ENCODE measurements at places on chromosomes 6 and 20.

DNA sequence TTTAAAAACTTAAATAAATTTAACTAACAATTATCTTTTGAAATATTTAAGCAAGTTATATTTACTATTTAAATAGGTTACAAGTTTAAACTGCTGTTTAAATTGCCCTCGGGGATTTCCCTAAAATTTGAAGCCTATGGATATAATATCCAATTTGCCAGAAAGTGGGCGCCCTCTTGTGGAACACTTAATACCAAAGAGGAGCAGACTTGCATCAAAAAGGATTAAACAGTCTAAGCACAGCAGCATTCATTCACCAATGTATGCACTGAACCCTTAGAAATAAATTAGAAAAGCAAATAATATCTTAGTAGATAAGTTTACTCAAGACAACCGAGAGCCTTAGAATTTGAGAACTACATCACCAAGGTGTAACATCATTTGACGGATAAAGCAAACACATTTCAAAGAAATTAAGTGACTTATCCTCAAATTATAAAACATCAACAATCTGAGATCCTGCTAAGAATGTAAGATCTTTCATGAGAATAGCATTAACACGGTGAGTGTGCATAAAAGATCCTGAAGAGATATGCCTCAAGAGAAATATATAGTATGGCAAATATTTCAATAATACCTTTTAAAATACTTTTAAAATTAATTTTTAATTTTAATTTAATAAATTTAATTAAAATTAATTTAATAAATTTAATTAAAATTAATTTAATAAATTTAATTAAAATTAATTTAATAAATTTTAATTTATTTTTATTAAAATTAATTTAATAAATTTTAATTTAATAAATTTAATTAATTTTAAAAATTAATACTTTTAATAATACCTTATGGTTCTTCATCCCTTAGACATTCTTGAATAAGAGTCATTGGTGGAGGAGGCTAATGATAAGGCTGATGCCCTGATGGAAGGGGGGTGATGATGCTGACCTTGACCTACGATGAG lies 11.5 kb upstream of the MEP1A start:
- no peak for DNase-seq

DNA sequence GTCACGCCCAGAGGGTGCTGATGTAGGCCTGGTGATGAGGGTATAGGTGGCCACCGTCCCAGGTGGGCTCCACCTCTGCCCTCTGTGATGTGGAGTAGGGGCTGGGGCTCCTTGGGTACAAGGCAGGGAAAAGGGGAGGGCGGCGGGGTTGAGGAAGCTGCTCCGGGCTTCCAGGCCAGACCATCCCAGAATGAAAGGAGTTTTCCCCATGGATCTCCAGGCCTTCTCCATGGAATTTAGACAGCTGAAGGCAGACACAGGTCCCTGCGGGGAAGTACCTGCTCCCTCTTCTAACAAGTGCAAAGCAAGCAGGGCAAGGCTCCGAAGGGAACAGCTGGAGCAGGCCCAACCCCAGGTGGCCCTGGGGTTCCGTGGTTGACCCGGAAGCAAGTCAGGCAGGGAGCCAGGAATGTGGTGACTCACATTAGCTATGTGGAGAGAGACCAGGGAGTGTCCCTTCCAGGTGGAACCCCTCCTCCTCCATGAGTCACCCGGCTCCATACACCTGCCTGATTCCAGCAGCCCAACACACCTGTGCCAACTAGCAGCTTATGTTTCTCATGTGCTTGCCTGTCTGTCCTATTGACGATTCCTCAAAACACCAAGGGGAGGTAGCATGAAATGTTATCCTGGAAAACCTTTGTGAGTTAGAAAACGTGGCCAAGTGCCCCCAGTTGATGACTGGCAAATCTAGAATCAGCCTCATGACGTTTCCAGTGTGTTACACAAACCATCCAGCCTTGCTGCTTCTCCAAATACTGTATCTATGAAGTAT lies 59.7 kb upstream of the SNX9 start:
- DNase-seq: peak; percentile 97

DNA sequence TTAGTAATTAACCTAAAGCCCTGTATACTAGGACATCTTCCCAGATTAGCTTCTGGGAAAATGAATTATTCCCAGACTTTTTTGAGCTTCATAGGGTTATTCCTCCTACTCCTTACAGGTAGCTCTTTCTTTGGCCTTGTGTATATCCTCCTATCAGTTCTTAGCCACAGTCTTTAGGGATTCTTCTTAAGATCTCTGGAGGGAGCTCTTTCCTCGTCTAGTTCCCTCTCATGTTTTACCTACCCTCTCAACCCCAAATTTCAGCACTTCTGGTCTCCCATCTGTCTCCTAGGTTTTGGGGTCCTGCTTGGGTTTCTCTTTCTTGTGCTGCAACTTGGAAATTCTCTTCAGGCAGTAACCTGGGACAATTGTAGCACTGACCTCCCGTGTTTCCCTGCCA lies 46.4 kb upstream of the SLC35B3 start:
- no peak for DNase-seq

DNA sequence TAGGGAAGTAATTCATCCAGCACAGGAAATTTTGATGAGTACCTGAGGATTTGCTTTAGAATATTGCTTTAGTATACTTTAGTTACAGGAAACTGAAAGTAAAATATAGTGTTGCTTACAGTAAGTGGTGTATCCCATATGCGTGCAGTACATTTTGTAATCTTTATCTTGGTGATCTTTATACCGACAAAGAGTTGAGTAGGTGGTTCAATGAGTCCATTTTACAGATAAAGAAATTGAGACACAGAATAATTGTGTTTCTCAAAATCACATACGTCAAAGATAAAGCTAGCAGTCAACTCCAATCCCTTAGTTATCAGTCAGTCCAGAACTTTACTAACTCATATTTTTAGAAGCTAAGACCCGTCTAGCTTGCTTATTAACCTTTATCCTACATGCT lies 65.8 kb upstream of the E2F3 start:
- no peak for DNase-seq

DNA sequence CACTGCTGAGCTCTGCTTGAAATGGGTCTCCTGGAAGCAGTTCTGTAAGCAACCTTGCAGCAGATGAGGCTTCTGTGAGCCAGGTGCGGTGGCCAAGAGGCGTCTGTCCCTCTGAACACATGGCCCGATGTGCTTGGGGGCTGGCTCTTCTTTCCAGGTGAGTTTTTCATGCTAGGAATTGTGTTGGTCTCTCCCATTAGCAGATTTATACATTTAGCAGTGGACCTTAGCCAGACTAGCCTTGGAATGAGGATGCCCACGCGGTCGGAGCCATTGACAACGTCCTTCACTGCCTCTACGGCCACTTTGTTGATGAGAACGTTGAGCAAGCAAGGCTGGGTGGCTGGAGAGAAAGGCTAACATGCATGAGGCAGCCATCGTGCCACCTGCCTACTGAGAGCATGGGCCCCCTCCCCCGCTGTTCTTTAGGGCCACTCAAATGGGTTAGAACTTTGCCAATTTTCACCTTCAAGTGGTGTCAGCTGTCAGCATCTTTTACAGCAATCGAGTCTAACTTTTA lies 33.5 kb downstream of the ERMARD start:
- DNase-seq: peak; percentile 31

GRCh38 chr6:35581633-35582032 lies 68.9 kb upstream of the TULP1 start:
- DNase-seq: no peak

DNA sequence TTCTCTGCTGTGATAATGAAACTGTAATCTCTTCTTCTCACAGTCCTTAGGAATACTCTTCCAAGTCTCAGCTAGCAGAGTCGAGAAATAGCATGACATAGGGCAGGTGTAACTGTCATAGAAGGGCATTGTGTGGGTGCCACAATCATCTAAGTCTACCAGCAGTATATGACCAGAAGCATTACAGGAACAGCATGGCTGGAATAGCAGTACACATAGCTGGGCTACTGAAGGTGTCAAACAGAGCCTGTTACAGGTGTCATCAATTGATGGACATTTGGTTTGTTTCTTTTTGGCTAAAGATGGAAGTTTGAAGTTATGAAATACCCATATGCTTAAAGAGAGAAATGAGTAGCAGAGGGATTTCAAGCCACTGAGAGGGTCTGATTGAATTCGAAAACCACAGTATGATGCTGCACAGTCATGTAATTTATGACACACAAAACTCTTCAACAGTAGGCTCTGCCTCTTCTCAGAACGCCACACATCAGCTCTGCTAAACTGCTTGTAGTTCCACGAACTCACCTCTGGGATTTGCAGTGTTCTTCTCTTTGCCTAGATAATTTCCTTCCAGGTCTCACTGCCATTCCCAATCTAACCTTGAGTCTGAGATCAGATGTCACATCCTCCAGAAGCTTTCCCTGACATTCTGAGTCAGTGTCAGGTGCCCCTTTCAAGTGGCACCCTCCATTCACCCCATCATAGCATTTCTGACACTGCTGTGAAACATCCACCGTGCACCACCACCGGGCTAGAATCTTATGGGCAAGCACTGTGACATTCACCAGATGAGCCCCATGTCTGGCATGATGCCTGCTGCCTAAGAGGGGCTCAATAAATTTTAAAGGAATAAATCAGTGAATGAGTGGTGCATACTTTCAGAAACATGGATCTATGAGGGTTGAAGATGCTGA lies 151.0 kb downstream of the ADAT2 start:
- DNase-seq: no peak

- DNase-seq: no peak
Observed at GRCh38 chr6:168536196-168536595, 95.2 kb downstream of the SMOC2 start.

GRCh38 chr6:26198722-26199056 lies 111.5 kb downstream of the HFE start:
- DNase-seq: no peak

DNA sequence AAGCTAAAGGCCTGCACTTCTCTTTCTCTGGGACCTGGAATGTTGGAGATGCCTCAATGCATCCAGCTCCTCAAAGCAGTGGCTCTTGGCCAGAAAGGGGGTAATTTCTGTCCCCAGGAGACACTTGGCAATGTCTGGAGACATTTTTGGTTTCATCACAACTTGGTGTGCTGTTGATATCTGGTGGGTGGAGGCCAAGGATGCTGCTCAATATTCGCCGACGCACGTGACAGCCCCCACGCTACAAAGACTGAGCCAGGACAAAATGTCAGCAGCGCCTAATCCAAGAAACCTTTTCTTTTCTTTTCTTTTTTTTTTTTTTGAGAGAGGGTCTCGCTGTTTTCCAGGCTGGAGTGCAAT lies 79.8 kb downstream of the SULF2 start:
- DNase-seq: no peak

DNA sequence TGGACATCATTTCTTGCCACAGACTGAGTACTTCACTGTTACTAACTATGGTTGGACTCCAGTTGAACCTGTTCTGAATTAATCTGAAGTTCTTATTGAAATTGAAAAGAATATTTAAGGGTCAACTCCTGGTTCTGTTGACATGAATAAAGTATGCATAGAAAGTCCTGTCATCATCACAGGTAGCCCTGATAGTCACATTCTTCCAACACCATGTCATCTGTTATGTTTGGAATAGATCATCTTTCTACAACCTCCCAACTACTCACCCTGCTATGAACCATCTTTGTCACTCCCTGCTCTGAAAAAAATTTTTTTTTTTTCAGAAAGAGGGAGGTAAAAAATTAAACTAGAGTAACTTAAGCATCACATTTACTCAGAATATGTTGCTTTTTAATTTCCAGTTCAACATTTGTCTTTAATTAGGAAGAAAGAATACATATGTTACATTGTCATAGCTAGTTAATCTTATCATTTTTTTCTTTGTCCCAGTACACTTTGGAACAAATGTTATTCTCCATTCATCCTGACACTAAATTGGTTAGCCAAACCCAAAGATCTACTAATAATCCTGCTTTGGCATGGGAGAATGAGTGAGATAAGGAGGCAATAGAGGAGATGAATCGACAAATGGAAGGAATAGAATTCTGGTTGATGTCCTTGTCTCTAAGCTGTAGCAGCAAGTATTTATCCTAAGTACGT lies 775.1 kb upstream of the NRSN1 start:
- DNase-seq: no peak

DNA sequence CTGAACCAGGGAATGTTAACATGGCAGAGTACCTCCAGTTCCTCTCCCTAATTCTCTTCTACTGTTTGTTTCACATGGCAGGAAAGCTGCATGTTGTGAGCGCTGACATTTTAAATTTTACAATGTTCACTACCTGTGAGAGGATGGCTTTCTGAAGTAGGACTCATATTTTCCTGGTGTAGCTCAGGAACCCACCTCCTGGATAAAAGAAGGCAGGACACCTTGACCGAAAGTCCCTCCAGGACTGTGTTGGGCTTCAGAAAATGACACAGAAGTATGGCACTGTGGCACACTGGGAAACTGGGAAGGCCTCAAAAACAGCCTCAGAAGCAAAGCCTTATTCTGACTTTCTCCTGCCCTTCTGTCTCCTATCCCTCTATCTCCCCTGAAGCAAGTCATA lies 33.3 kb downstream of the PTPRK start:
- no peak for DNase-seq

DNA sequence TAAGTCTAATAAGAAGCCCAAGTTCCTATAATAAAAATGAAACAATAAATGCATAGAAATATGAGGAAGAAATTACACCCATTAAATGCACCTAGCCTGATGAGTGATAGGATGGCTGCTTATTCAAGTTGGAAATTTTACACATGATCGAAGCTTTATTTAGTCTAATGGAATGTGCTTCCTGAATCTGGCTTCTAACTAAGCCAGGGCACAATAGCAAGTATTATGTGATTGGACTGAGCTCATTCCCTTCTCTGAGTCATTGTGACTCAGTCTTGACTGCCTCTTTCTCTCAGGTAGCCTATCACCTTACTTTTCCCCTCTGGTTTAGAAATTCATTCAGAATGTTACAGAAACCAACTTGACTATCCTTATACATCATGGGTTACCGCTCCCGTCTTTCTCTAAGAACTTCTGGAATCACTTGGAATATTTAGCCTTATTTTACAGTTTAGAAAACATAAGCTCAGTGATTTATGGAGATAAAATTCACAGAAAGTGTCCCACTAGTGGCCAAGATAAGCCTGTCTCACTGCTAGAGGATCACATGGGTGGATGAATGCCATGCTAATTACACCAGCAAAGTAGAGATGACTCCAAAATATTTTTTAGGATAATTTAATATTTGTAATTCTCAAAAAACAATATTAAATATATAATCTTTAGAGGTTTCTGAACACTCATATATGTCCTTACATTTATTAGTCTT lies 505.3 kb upstream of the JAG1 start:
- no peak for DNase-seq

DNA sequence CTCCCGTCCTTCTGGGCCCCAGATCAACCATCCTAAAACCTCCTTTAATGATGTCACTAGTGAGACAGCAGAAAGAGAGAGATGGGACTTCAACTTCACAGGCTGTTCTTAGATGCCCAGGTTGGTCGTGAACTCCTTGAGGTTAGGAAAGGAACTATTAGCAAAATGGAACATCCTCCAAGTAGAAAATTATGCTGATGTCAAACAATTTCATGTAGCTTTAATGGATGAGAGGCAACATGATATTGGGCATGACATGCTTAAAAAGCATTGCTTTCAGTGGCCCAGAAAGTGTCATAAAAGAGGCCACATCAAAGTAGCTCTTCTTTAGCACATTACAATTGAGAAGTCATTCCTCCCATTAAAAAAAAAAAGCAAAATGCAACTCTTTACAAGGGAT lies 248.1 kb downstream of the PTPRT start:
- DNase-seq: no peak
